Hypothalamus (tissue), 51 donors: ENCODE measurements at places on chromosomes 12 and 14.

DNA sequence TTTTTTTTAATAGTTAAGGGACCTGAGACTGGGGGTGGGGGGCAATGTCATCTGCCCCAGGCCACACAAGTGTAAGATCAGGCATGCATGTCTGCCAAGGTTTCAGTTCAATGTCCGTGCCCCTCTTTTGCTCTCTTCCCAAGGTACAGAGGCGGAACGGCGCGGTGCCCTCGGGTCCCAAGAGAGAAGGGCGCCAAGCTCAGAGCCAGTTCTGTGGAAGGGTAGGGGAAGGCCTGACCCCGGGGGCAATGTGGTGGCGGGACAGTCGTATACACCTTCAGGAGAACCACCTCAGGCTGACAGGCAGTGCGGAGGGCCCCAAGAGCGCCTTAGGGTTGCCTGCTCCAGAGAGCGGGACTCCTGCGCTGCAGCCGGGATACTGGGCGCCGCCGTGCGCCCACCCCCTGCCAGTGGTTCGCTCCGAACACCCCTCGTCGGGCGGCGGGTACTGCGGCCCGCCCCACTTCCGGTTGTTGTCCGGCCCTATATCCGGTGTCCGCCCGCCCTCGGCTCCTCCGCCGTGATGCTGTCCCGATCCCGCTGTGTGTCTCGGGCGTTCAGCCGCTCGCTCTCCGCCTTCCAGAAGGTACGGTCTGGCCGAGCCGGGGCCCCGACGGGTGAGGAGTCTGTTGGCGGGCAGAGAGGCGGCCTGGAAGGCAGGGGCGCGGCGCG lies at the start of gene DLST:
Gene DLST, plus strand, starts transcription at position 486 of the 672 bp plus-strand sequence. Its CDS starts 38 bp downstream, at position 524.
- peak; percentile 55 for DNase-seq

DNA sequence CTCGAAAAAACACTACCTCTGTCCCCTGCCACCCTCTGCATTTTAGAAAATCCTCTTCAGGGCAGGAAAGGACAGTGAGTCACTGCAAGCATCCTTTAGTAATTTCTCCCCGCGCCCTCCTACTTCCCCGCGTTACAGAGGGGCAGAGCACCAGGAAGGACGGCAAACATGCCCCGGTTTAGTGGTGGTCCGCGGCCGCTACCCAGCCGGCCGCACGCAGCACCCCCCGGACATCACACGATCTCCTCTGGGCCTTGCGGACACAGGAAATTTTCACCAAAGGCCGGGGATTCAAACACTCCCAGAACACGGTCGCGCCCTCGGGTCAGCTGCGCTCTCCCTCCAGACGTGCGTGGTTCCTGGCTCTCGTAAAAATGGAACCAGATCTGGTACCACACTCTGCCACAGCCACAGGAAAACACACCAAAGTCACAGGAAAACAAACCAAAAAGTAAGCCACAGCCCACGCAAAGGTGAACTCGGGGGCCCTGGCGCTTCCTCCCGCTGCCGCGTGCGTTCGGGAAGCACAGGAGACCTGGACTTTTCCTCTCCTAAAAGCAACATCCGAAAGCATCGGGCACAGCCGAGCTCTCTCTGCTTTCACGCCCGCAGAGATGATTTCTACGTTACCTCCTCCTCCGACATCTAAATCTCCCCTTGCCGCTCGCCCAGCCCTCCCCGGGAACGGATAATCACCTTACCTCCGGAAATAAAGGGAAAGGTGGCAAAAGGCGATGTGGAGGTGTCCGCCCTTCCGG lies 839 bp downstream of the SLC38A1 start:
- DNase-seq: peak; percentile 13

GRCh38 chr12:1189163-1189562 lies 198.1 kb downstream of the ERC1 start:
- DNase-seq: no peak

GRCh38 chr12:122850695-122851350 lies 15.6 kb downstream of the HIP1R start:
- DNase-seq: no peak

DNA sequence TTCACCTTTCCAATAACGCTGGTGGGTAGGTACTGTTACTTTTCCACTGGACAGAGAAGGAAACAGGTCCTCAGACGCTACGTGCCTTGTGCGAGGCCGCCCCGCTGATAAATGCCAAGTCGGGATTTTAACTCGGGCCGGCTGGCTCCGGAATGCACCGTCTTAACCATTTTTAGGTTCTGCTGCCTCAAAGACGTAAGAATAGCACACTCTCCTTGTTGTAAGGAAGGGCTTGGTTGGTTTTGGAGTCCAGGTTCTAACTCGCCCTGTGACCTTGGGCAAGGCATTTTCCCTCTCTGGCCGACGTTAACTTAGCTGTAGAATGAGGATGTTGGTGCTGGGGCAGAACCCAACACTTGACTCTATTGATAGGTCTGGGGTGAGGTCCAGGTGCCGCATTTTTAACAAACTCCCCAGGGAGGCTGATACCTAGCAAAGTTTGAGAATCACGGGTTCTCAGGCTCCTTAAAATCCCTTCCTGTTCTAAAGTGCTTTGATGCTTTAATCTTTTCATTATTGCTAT lies 814 bp downstream of the ANKRD13A start:
- DNase-seq: no peak
